Glomerular endothelial cell (primary cell): ENCODE measurements at places on chromosomes 7 and 10. TPM values are rescaled to one million over a fixed set of nuclear protein-coding genes. Genes with fewer than 3 reads are reported as not detected.

The KCND2 gene
- total RNA-seq: 1.3 and 2.1 TPM in 2 replicates

The FAM25C gene
- total RNA-seq: not detected in 2 replicates

The MLXIPL gene
- total RNA-seq: not detected in 2 replicates

The MET gene
- 24.2 and 24.4 TPM in 2 replicates for total RNA-seq

The ZNF37A gene
- 8.2 and 8.6 TPM in 2 replicates for total RNA-seq

The SPDYE5 gene
- total RNA-seq: not detected in 2 replicates

The NUDT13 gene
- 0.97 and 0.99 TPM in 2 replicates for total RNA-seq

The CCDC6 gene
- 29.1 and 31.0 TPM in 2 replicates for total RNA-seq

The VOPP1 gene
- total RNA-seq: 138 and 154 TPM in 2 replicates

The RASA4B gene
- total RNA-seq: 12.1 and 14.4 TPM in 2 replicates

The TMEM106B gene
- total RNA-seq: 42.5 and 44.9 TPM in 2 replicates

The C10orf143 gene
- 0.10 TPM in 1 of 2 replicates, not detected in the other for total RNA-seq

The MMRN2 gene
- 153 and 243 TPM in 2 replicates for total RNA-seq

The DLX6 gene
- total RNA-seq: not detected in 2 replicates

The TUBB8 gene
- not detected in 2 replicates for total RNA-seq

The CALML3 gene
- total RNA-seq: not detected in 2 replicates

The ADRB1 gene
- 0.05 and 0.93 TPM in 2 replicates for total RNA-seq

The SNX8 gene
- total RNA-seq: 37.5 and 54.4 TPM in 2 replicates

The LRGUK gene
- total RNA-seq: 0.18 and 0.34 TPM in 2 replicates

The TUBAL3 gene
- 0.12 TPM in 1 of 2 replicates, not detected in the other for total RNA-seq

The CCDC172 gene
- not detected in 2 replicates for total RNA-seq

The DNAJC1 gene
- total RNA-seq: 48.0 and 58.6 TPM in 2 replicates

The FGFBP3 gene
- 0.63 and 0.93 TPM in 2 replicates for total RNA-seq

The OPTN gene
- 114 and 126 TPM in 2 replicates for total RNA-seq

The AGFG2 gene
- total RNA-seq: 29.2 and 37.3 TPM in 2 replicates

The CPED1 gene
- 2.0 and 2.3 TPM in 2 replicates for total RNA-seq

The C7orf57 gene
- 0.64 TPM in 1 of 2 replicates, not detected in the other for total RNA-seq

The GNGT1 gene
- not detected in 2 replicates for total RNA-seq

The ST8SIA6 gene
- total RNA-seq: 0.76 TPM in 1 of 2 replicates, not detected in the other

The AASS gene
- total RNA-seq: 15.1 and 15.2 TPM in 2 replicates

The NUDT1 gene
- total RNA-seq: 12.3 and 17.0 TPM in 2 replicates

The TBXAS1 gene
- 8.1 and 9.0 TPM in 2 replicates for total RNA-seq

The OR2A12 gene
- total RNA-seq: not detected in 2 replicates

The ABCC2 gene
- 0.10 and 0.70 TPM in 2 replicates for total RNA-seq

The MARCHF5 gene
- total RNA-seq: 17.2 and 35.4 TPM in 2 replicates

The MICALL2 gene
- total RNA-seq: 37.4 and 64.9 TPM in 2 replicates

The AGR2 gene
- total RNA-seq: not detected in 2 replicates

The VWDE gene
- 0.35 TPM in 1 of 2 replicates, not detected in the other for total RNA-seq

The ADCY1 gene
- total RNA-seq: 0.35 and 0.87 TPM in 2 replicates

The IFIT1B gene
- not detected in 2 replicates for total RNA-seq

The GIMAP8 gene
- 16.7 and 26.0 TPM in 2 replicates for total RNA-seq

The CREB3L2 gene
- total RNA-seq: 36.0 and 56.1 TPM in 2 replicates

The HOXA9 gene
- 14.8 and 36.1 TPM in 2 replicates for total RNA-seq

The LAMB4 gene
- 0.24 and 0.47 TPM in 2 replicates for total RNA-seq

The SPDYE2B gene
- not detected in 2 replicates for total RNA-seq

The MKX gene
- total RNA-seq: 0.19 TPM in 1 of 2 replicates, not detected in the other

The TFEC gene
- 9.7 and 13.6 TPM in 2 replicates for total RNA-seq
